T-helper 2 cell treated with Interferon-gamma antibody and Interleukin-4, amounts not matched to agents 5 μg/mL and 100 μg/mL, for 36 hours (primary cell): ENCODE measurements at places on chromosomes 5 and 9.

GRCh38 chr5:154418344-154418820 is 27.4 kb upstream of the SAP30L start:
- no peak for DNase-seq

GRCh38 chr9:112184221-112184620 is 9.1 kb upstream of the SUSD1 start:
- DNase-seq, result no peak

DNA sequence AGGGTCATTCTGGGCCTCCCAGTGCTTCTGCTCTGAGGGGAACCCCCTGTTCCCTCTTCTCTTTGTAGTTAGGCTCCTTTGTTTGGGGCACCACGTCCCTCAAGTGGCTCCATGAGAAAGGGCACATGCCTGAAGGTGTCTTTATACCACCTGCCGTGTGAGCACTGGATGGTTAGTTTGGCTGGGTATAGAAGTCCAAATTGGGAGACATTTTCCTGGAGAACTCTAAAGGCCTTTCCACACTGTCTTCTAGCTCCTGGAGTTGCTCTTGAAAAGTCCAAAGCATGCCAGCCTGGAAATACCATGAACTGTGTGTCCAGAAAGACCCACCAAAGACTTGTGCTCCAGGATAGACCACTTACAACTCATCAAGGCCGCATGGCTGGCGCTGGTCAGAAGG is 11.1 kb upstream of the CCDC187 start:
- DNase-seq, result no peak

DNA sequence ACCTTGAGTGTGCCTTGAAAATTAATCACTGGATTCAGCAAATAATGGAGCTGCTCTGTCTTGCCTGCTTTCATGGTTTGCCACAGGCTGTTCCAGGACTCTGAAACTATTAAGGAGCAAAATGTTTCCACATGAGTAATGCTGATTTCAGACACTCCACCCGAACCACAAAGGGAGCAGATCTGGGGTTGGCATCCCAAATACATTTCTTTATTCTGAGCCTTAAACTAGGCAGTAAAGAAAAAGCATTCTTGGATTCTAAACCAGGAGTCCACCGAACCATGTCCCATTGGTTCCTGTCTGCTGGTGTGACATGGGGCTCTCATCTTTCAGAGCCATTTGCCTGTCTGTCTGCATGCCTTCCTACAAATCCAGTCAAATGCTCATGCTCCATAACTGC is 10.1 kb upstream of the C1QTNF3 start:
- no peak for DNase-seq

GRCh38 chr5:124678922-124679519 is 67.4 kb downstream of the ZNF608 start:
- DNase-seq, result no peak

- no peak for DNase-seq
Observed at GRCh38 chr5:170071748-170072147, 33.9 kb upstream of the FOXI1 start.

GRCh38 chr5:2658447-2658846 is 93.0 kb downstream of the IRX2 start:
- DNase-seq, result no peak

GRCh38 chr5:14901462-14902051 is 30.0 kb upstream of the ANKH start:
- DNase-seq, result no peak

GRCh38 chr5:120586646-120587045 is 122.5 kb downstream of the PRR16 start:
- no peak for DNase-seq
